ENCODE measurements at places on chromosomes 3 and 15.

GRCh38 chr3:193771653-193772421 is 178.8 kb downstream of the OPA1 start:
- DNase-seq = no peak

DNA sequence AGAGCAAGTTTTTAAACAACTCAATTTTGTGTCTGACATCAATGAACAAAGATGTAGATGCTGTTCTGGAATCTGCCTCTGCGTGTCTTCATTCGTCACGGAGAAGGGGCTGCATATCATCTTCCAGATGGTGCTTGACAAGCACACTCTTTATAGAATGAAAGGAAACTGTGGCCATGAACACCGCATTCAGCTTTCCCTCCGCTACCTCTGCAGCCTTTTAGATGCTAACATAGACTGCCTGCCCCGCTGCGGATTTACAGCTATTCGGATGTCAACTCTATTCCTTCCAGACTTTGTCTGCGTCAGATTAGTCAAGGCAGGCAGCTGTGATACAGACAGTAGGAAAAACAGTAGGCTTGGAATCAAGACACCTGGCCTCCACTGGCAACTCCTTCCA is 232.9 kb downstream of the TJP1 start:
- DNase-seq = no peak

- no peak for DNase-seq
These were observed 91.0 kb downstream of the RAD18 start for GRCh38 chr3:8872261-8872660.

DNA sequence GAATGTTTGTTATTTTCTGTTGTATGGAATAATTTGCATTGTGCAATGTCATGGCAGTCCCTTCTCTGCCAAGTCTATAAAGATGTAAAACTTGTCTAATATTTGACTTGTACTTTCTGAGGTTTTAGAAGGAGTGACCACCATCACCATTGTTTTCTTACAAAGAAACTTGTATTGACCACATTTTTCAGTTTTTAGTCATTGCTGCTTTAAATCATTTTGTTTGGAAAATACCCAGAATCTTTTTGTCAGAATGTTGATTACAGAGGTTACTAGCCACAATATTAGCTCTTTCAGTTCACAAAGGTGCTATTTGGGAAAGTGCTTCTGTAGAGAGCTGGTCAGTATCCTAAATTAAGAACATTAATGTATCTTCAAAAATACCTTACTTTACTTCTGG is 532.4 kb upstream of the GBE1 start:
- DNase-seq = no peak

DNA sequence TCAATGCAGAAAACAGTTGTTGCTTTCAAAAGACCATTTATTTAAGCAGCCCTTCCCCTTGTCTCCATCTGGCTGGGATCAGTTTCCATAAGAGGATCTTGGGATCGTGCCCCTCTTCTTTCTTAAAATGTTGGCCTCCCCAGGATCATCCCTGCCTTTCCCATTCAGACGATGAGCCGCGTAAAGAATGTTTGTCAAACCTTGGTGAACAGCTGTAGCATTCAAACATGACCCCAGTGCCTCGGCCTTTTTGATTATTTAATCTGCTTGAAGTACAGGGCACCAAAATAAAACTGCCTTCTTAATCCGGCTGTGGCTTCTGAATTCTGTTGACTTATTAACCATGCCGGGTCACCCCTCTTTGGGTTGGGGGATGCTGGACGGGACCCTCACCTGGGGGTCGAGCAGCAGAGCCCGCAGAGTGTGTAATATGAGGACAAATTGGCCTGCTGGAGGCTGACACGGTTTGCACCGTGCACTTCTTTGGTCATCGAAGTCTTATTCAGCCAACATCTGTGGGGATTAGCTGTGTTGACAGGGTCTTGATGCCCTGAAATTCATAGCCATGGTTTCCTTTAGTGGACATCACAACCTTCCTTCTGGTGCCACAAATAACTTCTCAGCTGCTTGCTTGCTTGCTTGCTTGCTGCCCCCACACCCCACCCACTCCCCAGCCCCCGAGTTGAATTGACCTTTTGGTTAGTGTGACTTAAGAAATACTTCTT is at the start of gene LRTM1:
TSS of gene LRTM1 (minus strand) at position 14 of the 725 bp plus-strand sequence. CDS start 148 bp downstream, outside the sequence.
- no peak for DNase-seq

DNA sequence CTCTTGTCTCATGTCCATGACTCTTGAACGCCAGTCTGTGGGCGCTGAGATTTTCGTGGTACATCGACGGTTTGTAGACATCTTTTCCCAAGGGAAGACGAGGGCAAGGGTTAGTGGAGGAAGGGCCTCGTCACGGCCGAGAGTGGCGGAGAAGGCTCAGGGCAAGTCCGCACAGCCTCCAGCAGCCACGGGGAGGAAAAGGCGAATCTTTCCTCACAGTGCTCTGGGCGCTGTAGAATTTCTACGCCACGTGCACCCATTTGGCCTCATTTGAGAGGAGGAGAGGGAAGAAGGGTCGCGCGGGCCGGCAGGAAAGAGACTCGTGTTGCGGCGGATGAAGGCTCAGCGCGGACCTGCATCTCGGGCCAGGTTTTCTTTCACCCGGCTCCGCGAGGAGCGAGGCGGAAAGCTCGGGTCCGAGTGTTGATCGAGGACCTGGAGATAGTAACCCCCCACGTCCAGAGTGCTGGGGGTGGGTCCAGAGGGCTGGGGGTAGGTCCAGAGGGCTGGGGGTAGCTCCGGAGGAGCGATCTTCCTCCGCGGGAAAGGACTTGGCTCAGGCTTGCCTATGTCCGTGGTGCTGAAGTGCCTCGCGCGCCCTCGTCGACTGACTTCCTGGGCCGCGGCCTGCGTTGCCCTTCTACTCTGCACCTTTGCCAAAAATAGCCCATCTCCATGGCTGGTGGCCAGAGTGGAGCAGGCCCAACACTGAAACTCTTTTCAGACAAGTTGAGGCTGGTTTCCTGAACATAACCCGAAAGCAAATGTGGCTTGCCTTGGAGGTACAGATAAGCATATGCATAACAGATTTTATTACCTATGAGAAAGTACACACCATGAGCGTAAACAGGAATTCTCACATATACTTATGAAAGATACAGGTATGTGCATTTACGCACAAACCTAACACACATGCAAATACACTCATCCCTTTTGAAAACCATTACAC is 1.1 kb downstream of the SLC35G2 start:
- DNase-seq = peak; percentile 11

DNA sequence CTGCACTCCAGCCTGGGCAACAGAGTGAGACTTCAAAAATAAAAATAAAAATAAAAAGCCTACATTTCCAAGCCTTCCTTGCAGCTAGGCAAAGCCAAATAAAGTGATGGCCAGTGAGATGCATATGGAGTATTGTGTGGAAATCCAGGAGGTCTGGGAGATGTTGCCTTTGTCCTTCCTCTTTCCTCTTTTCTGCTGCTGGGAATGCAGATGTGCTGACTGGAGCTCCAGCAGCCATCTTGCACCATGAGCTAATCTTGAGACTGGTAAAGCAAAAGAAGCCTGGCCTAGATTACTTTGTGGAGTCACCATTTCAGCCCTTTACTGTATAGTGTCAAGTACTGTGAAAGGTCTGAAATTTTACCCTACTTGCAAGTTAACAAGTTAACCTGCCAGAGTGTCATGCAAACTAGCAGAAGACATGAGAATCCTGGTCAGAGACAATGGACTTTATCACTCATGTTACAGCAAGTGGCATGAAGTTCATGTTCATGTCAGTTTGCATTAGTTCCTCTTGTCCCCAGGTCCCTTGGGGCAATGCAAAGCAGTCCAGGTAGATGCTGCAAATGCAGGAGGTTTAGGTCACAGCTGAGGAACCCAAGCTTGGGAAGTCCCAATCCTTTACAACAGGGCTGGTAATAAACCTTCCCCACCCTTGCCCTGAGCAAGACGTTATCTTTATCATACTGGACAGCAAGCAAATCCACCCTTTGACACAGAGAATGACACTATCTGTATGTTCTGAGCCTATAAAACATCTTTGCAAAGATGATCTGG is 103.1 kb downstream of the TLE3 start:
- DNase-seq = no peak
